GM06990 (cell line): ENCODE measurements at places on chromosomes 4 and X.

DNA sequence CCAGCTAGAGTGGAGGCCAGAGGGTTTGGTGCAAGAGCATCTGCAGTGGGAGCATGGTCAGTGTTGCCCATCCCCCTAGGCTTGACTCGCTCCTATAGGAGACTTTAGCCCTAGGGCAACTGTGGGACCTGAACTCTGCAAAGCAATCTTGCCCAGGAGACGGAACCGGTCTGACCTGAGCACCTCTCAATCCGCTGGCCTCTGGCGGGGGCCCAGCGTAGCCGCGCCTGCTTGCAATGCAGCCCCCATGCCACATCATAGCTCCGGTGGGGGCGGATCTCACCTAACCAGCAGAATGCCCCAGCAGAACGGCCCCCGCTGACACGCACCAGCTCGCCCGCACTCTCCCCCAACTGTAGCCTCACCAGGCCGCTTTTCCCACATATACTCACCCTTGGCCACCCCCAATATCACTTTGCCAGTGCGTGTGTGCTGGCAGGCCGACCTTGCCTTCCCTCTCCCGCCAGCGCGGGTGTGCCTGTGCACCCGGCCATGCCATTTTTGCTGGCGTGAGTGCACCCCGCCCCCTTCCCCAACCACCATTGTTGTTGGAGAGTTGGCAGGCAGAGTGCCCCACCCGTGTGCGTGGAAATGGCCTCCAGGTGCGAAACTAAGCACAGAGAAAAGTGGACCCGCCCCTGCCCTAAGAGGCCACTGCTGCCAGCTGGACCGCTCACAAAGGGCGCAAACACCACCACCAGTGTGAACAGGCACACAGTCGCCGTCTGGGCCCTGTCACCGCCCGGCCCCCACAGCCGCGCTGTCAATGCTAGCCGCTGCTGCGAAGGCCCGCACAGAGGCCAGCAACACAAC lies 5.8 kb downstream of the BEX4 start:
- no peak for DNase-seq

- no peak for DNase-seq
These were observed 9.0 kb downstream of the ARAP2 start for GRCh38 chr4:36235306-36235705.

- DNase-seq: no peak
These were observed 16.3 kb downstream of the C4orf50 start for GRCh38 chr4:6001680-6002491.

GRCh38 chr4:984336-985054 lies 2.3 kb upstream of the IDUA start:
- DNase-seq: no peak

DNA sequence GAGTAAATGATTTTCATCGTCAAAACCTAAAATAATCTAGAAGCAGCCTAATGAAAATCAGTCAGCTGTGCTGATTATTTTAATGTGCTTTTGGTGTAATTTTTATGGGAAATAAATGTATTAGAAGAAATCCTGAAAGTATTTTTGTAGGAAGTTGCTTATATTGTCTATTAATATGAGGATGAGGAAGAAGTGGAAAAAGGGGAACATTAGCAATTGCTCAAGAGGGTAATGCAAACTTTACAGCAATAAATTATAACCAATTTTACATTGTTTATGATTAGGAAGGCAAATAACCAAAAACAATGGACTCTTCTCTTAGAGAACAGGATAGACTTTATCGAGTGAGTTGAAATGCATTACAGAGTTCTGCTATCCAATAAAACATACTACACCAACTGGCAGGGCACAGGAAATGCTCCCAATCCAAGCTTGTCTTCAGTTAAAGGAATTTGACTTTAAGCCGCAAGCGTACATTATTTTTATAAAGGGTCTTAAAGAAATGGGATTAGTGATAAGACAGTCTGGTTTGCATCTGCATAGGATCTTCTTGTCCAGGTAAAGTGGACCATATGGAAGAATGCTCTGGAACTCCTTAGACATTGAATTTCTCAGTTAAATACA lies 374.8 kb downstream of the PDGFC start:
- DNase-seq: no peak

DNA sequence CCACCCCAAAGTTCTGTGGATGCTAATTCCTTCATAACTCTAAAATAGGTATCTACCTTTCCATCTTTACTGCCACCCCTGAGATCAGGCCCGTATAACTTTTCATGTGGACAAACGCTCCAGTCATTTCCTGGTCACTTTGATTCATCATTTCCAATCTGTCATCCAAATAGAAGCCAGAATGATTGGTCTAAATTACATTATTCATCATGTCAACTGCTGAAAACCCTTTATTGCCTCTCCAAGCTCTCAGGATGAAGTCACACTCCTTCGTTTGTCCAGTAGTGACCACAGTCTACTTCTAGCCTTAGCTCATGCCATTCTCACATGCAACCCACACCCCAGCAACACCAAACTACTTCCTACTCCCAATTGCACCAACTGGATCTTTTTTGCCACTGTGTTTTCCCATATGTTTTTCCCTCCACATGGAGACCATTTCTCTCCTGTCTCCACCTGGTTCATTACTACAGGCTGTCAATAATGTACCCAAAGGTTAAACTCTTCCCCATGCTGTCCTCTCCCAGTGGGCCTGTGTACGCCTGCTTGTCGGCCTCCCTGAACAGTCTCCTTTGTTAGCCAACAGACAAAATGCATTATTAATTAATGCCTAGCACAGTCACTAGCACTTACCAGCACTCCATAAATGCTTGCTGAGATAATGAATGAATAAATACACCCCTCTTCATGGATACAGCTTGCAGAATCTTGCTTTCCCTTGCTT lies 382.6 kb upstream of the NOCT start:
- no peak for DNase-seq

GRCh38 chrX:17592117-17592516 lies 145.2 kb upstream of the SCML1 start:
- DNase-seq: no peak

DNA sequence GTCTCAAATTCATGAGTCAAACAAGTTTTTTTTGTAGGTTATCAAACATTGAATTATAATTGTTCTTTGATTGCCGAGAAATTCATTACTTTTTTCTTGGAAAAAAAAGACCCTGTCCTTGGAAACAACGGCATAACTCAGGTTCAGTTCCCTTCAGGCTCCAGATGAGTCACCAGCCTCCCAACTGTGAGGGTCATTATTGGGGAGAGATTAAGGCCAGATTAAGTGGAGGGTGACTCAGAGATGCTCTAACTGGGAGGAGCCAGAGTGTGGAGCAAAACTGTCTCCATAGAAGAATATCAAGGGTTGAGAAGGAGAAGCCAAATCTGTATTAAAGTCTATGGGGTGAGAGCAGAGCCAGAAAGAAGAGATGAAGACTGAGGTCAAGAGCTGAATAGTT lies 9.6 kb downstream of the ADGRG4 start:
- DNase-seq: no peak

- no peak for DNase-seq
These were observed 147.5 kb upstream of the CASK start for GRCh38 chrX:42070866-42071265.

GRCh38 chrX:17876135-17876534 lies 15.0 kb upstream of the RAI2 start:
- DNase-seq: no peak

- no peak for DNase-seq
These were observed 1847.0 kb upstream of the PCDH10 start for GRCh38 chr4:131302108-131302507.

GRCh38 chrX:18879144-18879543 lies 104.8 kb downstream of the PHKA2 start:
- DNase-seq: no peak

DNA sequence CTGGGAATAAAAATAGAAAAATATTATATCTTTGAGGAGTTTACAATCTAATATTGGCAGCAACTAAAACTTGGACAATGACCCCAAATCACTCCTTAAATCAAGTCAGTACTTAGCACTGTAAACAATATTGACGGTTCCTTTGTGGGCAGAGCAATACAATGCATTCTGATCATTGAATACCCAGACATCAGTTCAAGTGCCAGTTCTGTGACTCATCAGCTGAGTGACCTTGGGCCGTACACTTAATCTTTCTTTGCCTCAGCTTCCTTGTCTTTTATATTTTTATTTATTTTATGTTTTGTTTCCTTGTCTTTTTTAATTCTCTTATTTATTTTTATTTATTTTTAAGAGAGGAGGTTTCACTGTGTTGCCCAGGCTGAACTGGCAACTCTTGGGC lies 112.2 kb upstream of the ANXA3 start:
- DNase-seq: no peak

DNA sequence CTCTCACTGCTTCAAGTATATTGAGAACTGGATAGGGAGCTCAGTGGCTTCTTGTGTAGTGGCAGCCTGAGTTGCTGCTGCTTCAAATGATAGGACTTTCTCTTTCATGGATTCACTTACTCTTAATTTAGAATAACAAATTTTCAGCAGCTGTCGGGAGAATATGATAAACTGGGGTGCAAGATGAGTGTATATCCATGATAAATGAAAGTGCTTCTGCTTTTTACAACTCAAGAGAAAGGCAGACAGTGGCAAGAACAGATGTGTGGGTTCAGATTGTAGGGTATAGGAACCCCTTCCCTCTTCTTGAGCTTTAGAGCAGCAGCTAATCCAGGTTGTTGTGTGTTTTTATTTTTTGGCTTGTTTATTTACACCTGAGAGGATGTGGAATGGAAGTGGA lies 1.0 kb downstream of the SH3BGRL start:
- DNase-seq: no peak

- peak; percentile 40 for DNase-seq
These were observed 44.9 kb downstream of the NAT8L start for GRCh38 chr4:2103843-2104547.

DNA sequence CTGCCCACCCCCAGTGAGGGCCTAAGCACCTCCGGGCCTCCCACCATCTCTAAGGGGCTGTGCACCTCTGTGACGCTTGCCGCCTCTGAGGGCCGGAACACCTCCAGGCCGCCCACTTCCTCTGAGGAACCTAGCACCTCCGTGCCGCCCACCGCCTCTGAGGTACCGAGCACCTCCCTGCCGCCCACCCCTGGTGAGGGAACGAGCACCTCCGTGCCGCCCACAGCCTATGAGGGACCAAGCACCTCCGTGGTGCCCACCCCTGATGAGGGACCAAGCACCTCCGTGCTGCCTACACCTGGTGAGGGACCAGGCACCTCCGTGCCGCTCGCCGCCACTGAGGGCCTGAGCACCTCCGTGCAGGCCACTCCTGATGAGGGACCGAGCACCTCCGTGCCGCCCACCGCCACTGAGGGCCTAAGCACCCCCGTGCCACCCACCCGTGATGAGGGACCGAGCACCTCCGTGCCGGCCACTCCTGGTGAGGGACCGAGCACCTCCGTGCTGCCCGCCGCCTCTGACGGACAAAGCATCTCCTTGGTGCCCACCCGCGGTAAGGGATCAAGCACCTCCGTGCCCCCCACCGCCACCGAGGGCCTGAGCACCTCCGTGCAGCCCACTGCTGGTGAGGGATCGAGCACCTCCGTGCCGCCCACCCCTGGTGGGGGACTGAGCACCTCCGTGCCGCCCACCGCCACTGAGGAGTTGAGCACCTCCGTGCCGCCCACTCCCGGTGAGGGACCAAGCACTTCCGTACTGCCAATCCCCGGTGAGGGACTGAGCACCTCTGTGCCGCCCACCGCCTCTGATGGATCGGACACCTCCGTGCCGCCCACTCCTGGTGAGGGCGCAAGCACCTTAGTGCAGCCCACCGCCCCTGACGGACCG lies 977 bp downstream of the MAGEE1 start:
- DNase-seq: peak; percentile 36

DNA sequence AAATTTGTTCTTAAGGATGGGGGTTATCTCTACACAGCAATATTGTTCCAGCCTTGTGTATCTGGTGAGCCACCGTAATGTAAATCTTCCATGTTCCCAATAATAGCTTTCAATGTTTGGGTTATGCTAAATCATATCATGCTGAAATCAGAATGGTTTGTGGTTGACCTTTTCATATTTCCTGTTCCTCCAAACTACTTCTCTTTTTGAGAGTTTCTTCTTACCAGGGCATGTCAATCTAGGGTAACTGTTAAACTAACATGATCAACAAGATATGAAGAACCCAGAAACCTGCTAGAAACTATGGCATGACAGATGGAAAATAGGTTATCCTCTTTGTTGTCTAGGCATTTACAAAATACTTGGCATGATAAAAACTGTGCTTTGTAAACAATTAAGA lies 22.0 kb downstream of the TNMD start:
- DNase-seq: no peak

- no peak for DNase-seq
These were observed 26.6 kb upstream of the HS3ST1 start for GRCh38 chr4:11455201-11455835.

- DNase-seq: no peak
These were observed 515.6 kb downstream of the PPARGC1A start for GRCh38 chr4:23374259-23374658.
